Mesothelial cell of epicardium (in vitro differentiated cells): ENCODE measurements at places on chromosomes 2 and 18.

- H3K4me1 ChIP-seq, result no peaks in the 10 kb centered on the region
- no peaks in the 10 kb centered on the region for H3K36me3 ChIP-seq
- H3K4me3 ChIP-seq, result no peak overlapping the region
- H3K27me3 ChIP-seq, result peaks cover 8% of the 10 kb centered on the region
- H3K27ac ChIP-seq, result no peak overlapping the region
- no peak for DNase-seq
Observed at GRCh38 chr2:17104454-17104853, 413.8 kb downstream of the RAD51AP2 start.

- H3K27me3 ChIP-seq, result no peaks in the 10 kb centered on the region
- no peak overlapping the region for H3K4me3 ChIP-seq
- peaks cover 67% of the 10 kb centered on the region for H3K36me3 ChIP-seq
- H3K4me1 ChIP-seq, result no peaks in the 10 kb centered on the region
Observed at GRCh38 chr2:8729939-8730338, 48.1 kb downstream of the ID2 start.

DNA sequence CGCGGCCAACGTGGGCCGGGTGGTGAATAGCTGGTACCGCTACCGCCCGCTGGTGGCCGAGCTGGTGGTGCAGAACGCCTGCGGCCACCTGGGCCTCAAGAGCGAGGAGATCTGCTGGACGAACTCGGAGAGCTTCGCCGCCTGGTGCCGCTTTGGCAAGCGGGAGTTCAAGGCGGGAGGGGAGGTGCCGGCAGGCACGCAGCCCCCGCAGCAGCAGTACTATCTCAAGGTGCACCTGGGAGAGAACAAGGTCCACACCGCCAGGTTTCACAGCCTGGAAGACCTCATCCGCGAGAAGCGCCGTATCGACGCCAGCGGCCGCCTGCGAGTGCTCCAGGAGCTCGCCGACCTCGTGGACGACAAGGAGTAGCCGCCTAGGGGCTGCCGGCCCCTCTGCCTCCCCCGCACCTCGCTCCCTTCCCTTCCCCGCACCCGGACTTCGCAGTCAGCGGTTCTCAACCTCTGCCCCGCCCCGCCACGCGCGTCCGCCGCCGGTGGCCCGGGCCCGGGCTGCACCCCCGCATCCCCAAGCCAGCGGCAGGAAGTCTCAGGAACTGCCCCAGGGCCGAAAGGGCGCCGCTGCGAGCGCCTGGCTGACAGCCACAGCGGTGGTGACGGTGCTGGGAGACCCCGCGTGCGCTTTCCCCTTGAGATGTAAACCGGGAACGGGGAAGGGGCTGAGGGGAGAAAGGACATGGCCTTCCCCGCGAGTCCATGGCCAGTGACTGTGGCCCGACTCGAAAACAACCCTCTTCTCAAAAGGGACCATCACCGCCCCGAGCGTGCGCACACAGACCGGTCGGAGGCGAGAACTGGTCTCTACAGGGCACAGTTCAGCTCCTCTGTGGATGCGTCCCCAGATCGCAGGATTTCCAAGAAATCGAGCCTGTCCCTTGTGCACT is 2.2 kb downstream of the LRATD1 start:
- H3K27me3 ChIP-seq, result peaks cover 89% of the 10 kb centered on the region
- peak; percentile 53 for DNase-seq
- peaks cover 24% of the 10 kb centered on the region for H3K4me1 ChIP-seq
- H3K27ac ChIP-seq, result peak overlapping the region; percentile 61
- H3K36me3 ChIP-seq, result no peaks in the 10 kb centered on the region

GRCh38 chr2:147923846-147924245 is 79.0 kb downstream of the ACVR2A start:
- H3K27me3 ChIP-seq, result no peaks in the 10 kb centered on the region
- H3K4me1 ChIP-seq, result peaks cover 10% of the 10 kb centered on the region
- DNase-seq, result no peak
- peaks cover 26% of the 10 kb centered on the region for H3K36me3 ChIP-seq

DNA sequence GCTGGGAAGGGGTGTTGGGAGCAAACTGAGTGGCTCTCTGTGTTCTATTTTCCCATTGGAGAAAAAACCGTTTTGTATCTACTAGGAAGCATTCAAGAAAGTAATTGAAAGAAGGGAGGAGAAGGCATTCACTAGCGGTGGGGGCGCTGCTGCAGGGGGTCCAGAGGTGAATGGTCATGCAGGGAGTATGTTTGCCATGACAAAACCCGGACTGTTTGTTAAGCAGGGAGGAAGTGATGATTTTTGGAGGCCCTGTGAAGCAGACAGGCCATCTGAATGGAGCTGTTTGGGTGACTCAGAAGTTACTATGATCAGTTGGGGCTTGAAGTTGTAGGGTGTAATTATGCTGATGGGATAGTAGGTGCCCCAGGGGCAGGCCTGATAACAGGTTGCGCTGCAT is 7.0 kb downstream of the TAF4B start:
- peaks cover 5% of the 10 kb centered on the region for H3K4me1 ChIP-seq
- DNase-seq, result no peak
- H3K36me3 ChIP-seq, result no peaks in the 10 kb centered on the region
- no peak overlapping the region for H3K4me3 ChIP-seq
- no peak overlapping the region for H3K27ac ChIP-seq

DNA sequence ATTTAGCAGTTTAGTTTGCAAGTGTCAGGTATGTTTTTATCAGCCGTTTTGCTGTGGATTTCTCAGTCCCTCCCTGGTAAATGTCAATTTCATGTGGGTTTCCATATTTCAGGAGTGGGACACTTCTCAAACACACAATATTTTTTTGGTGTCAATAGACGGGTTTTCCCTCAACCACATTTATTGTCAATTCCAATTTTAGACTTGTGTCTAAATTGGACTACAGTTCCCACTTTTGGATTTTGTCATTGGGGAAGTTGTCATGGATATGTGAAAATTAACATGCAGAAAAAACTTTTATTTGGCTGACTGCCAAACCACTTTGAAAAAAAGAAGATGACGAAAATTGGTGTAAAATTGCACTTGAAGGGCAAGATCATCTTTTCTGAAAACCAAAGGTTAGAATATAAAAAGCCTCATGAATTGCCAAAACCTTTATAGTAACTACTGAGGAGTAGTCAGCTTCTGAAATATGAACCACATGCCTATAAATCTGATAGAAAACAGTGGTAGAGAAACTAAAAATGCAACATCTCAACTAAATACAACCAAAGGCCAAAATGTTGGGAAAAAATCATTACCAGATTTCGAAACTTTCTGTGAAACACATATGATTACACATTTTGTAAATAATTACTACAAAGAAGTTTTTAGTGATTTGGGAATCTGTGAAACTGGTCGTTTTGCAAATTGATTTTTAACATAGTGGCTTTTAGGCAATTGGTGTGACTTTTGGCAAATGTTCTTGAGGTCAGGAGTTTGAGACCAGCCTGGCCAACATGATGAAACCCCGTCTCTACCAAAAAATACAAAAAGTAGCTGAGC is 106.4 kb downstream of the BCL2L11 start:
- no peak for DNase-seq
- H3K4me1 ChIP-seq, result peaks cover 9% of the 10 kb centered on the region
- H3K4me3 ChIP-seq, result no peak overlapping the region
- H3K36me3 ChIP-seq, result peaks cover 12% of the 10 kb centered on the region
- no peaks in the 10 kb centered on the region for H3K27me3 ChIP-seq

DNA sequence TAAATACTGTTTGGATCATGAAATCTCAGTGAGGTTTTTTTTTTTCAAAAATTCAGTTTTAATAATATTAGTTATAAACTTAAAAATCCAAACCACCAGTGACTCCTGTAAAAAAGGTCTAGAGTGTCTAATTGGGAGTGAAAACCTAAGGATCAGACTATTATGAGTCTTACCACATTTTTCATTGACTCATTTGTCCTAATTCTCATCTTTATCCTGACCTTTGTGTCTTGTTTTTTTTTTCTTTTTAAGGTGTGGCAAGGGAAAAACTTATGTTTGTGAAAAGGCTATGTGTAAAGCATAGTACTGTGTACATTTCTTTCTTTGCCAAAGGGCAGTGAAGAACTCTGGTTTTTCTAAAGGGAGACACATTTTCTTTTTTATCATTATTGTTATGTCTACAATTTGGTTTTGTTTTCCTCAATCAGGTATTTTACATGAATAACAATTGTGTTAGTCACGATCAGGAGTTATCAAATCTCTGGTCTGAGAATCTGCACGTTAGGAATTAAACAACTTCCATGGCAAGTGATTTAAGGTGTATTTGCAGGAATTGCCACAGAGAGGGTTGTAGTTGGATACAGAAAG is 52.6 kb downstream of the RHBDD1 start:
- peaks cover 2% of the 10 kb centered on the region for H3K4me1 ChIP-seq
- no peak for DNase-seq
- no peak overlapping the region for H3K4me3 ChIP-seq
- no peak overlapping the region for H3K27ac ChIP-seq

DNA sequence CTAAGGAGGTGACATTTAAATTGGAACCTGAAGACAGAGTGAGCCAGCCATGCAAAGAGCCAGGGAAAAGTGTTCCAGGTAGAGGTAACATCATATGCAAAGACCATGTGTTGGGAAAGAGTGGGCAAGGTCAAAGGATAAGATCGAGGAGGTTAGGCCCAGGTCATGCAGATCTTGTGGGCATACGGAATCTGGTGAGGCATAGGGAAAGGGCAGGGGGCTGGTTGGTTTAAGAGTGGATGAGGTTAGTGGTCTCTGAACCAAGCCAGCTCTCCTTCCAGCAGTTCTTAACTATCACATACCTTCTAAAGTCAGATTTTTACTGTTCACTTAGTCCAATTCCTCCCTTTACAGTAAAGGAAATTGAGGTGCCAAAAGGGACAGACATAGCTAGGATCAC is 3.0 kb downstream of the ANKRD53 start:
- peaks cover 16% of the 10 kb centered on the region for H3K4me1 ChIP-seq
- peaks cover 8% of the 10 kb centered on the region for H3K36me3 ChIP-seq
- DNase-seq, result no peak
- no peak overlapping the region for H3K27ac ChIP-seq

GRCh38 chr2:175955136-175955535 is 46.9 kb downstream of the LNPK start:
- H3K4me1 ChIP-seq, result no peaks in the 10 kb centered on the region
- peaks cover 43% of the 10 kb centered on the region for H3K36me3 ChIP-seq
- no peak overlapping the region for H3K4me3 ChIP-seq
- no peaks in the 10 kb centered on the region for H3K27me3 ChIP-seq
- no peak for DNase-seq

DNA sequence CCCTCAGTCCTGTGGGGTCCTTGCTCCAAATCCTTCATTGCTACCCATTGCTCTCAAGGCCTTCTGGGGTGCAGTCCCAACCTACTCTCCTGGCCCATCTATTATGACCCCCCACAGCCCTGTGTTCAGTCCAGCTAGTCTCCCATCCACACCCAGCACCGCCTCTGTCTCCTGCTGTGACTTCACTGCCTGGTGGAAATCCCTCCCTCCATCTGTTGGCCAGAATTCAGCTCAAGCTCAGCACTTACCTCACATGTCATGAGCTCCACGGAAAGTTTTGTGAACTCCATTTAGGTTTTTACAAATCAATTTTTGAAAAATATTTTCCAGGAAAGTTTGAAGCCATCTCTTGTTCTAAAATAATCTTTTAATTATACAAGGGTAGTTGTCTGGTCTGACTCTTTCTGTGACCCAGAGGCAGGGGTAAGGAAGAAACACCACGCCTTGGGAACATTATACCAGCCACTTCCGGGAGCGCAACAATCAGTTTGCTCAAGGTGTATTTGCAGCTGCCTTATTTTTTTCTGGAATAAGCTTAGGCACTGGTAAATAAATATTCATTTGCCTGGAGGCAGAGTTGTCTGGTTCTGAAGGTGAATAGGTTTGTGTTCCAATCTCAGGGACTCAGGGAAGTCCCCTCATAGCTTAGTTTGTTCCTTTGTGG is 110.8 kb downstream of the VIT start:
- no peak overlapping the region for H3K27ac ChIP-seq
- no peaks in the 10 kb centered on the region for H3K4me1 ChIP-seq
- H3K4me3 ChIP-seq, result no peak overlapping the region
- no peak for DNase-seq

DNA sequence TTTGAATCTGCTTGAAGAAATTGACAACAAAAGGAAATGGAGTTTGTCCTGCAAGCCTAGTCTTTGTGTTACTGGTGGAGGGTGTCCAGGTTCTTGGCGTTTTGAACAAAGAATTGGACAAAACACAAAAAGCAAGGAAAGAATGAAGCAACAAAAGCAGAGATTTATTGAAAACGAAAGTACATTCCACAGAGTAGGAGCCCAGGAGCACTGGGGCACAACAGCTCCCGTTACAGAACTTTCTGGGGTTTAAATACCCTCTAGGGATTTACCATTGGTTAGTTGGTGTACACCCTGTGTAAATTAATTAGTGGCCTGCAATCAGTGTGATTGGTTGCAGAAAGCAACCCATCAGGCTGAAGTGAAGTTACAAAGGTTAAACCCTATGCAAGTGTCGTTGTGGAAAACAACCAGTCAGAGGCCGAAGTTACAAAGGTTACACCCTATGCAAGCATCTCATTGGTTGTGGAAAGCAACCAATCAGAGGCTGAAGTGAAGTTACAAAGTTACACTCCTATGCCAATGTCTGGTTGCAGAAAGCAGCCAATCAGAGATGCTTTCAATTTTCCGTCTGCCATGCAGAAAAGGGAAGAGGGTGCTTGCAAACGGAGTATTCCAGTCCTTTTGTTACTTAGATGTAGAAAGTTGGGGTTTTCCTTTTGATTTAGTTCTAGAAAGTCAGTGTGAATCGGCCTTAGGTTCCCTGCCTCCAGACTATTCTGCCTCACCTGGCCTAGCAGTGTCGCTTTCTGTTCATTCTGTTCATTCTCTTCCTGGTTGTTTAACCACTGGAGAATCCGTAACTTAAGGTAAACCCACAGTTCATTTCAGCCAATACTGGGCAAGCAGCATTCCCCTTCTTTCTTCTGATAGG is 47.6 kb upstream of the PTH2R start:
- H3K27ac ChIP-seq, result peak overlapping the region; percentile 31
- H3K27me3 ChIP-seq, result no peaks in the 10 kb centered on the region
- peaks cover 22% of the 10 kb centered on the region for H3K36me3 ChIP-seq
- no peak for DNase-seq
- no peak overlapping the region for H3K4me3 ChIP-seq

DNA sequence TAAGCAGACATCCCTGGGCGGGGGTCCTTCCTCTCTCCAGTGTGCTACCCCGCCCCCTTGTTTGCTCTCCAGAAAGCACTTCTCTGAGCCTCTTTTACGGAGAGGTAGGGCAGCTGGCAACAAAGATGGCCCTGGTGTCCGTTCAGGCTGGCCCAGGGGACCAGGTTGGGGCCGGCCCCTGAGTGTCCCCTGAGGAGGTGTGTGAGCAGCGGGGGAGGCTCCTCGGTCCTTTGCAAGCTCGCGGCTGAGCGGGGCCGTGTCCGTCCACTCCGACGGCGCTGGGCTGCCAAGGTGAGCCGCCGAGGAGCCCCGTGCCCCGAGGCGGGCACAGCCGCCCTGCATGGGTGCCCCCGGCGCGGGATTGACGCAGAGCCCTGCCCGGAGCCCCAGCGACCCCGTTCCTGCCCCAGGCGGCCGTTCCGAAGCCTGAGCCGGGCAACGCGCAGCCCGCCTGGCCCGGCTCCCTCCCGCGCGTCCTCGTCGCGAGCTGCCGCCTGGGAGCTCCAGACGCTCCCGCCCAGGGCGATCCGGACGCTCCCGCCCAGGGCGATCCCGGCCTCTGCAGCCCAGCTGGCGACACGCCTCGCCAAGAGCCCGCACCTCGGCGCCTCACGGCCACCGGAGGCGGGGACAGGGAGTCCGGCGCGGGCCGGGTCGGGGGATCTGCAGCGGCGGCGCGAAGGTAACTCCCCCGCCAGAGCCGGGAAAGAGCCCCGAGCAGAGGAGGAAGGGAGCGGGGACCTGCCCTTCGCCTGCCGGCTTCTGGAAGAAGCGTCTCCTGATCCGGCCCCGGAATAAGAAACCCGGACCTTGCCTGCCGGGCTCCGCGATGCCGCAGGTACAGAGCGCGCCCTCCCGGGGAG is at the start of gene PROKR1:
Gene PROKR1 (plus strand): TSS at position 569 of the 863 bp plus-strand sequence. CDS start 2,243 bp downstream, outside the sequence.
- peaks cover 87% of the 10 kb centered on the region for H3K27me3 ChIP-seq
- H3K4me1 ChIP-seq, result peaks cover 2% of the 10 kb centered on the region
- DNase-seq, result peak; percentile 65
- no peak within 1 kb of the TSS for H3K27ac ChIP-seq
- H3K36me3 ChIP-seq, result peaks cover 2% of the 10 kb centered on the region
